Lower leg skin (tissue), 4 donors: ENCODE measurements at places on chromosomes 12 and 14. TPM values are rescaled to one million over a fixed set of nuclear protein-coding genes. Genes with fewer than 3 reads are reported as not detected.

GRCh38 chr12:112665958-112666357 lies 125.6 kb upstream of the RPH3A start:
- DNase-seq, result no peak

GRCh38 chr12:71183018-71183417 lies 25.2 kb upstream of the TSPAN8 start:
- no peak for DNase-seq

IL23A gene
- total RNA-seq, result not detected

DNA sequence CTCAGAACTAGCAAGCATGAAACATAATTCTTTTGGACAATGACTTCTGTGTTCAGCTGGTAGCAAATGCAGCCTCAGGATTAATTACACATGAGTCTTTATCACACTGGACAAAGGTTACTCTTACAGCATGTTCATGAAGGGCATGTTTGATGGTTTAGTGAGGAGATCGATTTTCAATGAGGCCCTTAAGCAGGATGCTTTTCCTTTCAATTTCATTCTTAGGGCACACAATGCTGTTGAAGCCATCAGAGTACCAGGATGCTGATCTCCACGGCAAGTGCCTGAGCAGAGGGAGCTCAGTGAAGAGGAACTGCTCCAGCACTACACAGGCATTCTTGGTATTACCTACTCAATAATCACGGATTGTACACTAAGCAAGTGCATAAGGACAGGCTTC lies 542.0 kb downstream of the SNAPC1 start:
- no peak for DNase-seq

IL22 gene
- total RNA-seq, result not detected

PLEKHH1 gene
- 19.9 TPM for total RNA-seq

GRCh38 chr12:18296909-18297280 lies 35.6 kb downstream of the PIK3C2G start:
- DNase-seq, result no peak

- DNase-seq, result peak; percentile 88
Measured at GRCh38 chr14:103846543-103847450, 578 bp downstream of the PPP1R13B start.

GRCh38 chr12:27179400-27180214 lies 64.5 kb upstream of the STK38L start:
- DNase-seq, result no peak

SERPINA12 gene
- 365 TPM for total RNA-seq

RHOJ gene
- total RNA-seq, result 0.65 TPM

- no peak for DNase-seq
Measured at GRCh38 chr12:112115259-112116045, 6.9 kb upstream of the NAA25 start.

DNA sequence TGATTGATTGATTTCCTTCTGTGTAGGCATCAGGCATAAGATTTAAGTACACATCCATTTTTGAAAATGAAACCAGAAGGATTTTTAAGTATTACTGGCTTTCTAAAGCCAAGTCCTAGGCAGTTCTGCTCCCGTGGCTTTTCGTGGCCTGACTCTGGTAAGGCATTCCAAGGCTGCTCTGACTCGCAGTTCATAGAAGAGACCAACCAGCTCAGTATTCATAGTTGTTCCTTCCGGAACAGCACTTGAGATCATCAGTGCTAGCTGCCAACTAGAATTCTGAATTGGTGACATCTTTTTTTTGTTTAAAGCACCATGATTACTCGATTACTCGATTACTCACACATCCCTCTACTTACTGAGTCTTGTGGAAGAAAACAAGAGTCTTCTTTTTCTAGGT lies 25.9 kb downstream of the SUDS3 start:
- DNase-seq, result no peak

DNA sequence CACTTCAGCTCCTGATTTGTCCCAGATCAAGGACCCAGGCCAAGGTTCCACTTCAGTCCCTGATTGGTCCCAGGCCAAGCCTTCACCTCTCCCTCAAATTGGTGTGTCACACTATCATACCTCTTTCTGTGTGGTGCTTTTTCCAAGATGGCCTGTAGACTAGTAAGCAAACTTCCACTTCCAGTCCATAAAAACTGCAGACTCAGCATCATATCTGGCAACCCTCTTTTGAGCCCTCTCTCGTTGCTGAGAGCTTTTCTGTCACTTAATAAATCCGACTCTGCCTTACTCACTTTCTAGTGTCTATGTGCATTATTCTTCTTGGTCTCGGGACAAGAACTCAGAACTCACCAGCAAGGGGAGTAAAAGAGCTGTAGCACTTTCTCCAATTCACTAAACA lies 1395.1 kb downstream of the LRFN5 start:
- DNase-seq, result no peak

P2RX7 gene
- 38.6 TPM for total RNA-seq

DNA sequence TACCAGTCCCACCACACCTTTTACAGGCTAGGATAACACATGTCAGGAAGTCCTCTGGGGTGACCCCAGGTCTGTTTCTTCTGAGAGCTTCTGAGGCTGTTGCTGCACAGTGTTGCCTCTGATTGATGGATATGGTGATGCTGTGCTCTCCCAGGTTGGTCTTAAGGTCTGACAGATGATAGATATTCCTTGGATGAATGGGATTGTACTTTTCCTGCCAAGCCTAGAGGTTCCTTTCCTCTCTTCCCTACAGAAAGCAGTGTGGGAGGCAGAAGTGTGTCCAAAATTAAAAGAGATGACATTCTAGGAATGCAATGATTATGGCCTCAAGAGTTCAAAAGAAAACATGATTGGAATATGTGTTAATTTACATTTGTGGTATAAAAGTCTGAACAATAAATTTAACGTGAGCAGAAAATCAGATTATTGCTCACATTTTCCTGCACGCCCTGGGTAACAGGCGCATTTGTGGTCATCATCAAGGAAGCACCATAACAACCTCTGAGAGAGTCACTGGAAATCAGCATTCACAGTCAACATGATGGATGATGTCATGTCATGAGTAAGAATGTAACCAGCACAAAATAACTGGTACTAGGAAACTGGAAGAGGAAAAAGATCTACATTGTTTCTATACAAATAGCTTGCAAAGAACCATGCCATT lies 73.7 kb downstream of the BBS10 start:
- DNase-seq, result no peak

NAA25 gene
- 28.8 TPM for total RNA-seq

DNA sequence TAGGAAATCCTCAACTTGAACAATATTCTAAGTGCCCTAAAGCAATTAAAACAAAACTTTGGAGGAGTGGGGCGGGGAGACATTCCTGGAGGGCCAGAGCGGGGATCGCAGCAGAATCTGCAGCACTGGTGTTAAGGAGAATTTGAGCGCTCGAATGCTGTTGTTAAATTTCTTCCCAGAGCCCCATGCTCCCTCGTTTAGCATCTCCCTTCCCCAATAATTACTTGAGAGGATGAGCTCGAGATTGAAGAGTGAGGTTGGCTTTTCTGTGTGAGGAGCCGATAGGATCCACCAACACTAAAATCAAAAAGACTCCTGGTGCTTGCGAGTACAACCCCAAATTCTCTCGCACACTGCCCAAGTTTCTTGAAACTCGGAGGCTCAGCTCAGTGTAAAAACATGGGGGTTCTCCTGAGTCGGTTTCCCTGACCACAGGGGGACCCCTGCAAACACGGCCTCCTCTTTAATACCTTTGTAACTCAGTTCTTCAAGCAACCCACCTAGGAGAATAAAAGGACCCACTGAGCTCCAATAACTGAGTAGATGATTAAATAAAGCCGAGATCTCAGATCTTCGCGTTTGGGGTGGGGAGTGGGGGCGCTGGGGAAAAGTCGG lies 10.2 kb upstream of the FOXG1 start:
- DNase-seq, result no peak

GRCh38 chr12:115313929-115314328 lies 630.0 kb upstream of the TBX3 start:
- no peak for DNase-seq

- DNase-seq, result no peak
Measured at GRCh38 chr12:70052476-70052875, 190.8 kb upstream of the CNOT2 start.

GPR135 gene
- 1.4 TPM for total RNA-seq

DNA sequence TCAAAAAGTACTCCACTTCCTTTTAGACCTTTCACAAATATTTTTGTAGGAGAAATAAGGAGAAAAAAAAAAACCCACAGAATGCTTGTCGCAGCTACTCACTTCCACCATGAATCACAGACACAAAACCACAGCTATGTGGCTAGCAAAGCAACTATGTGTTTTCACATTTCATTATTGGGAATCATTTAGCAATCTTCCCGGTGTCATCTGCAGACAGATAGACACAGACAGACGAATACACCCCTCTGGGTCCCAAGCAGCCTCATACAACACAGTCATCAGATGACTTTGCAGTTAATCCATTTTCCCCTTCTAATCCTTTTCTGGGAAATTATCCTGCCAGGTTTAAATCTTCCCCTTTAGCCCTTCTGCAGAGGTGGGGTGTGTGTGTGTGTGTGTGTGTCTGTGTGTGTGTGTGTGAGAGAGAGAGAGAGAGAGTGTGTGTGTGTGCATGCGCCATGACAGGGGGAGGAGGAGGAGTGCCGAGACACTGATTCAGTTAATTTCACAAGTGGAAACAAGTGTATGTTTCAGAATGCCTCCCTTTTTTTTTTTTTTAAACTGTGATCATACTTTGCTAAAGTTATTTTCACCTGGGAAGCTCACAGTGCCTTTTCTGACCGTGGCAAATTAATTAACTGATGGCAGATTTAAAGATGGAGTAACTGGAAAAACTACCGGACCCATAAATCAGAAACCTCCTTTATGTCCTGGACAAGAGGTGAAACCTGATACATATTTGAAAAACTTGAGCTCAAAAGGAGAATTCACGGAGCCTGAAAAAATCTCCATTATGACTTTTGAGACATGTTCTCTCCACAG lies 39.9 kb downstream of the LTBP2 start:
- DNase-seq, result no peak

DNA sequence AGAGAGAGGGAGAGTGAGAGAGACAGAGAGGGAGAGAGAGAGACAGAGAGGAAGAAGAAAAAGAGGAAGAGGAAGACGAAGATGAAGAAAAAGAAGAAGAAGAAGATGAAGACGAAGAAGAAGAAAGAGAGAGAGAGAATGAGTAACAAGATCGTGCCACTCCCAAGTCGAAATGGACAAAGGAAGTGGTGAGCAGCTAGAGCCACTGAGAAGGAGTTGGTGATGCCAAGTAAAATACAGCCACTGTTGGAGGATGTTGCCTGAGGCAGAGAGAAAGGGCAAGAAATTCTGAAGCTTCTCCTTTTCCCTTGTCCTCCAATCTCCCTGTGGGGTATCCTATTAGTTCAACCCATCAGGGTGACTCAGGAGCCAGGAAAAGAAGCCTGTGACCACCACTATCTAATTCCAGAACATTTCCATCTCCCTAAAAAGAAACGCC lies 12.5 kb upstream of the ANAPC5 start:
- no peak for DNase-seq

DNA sequence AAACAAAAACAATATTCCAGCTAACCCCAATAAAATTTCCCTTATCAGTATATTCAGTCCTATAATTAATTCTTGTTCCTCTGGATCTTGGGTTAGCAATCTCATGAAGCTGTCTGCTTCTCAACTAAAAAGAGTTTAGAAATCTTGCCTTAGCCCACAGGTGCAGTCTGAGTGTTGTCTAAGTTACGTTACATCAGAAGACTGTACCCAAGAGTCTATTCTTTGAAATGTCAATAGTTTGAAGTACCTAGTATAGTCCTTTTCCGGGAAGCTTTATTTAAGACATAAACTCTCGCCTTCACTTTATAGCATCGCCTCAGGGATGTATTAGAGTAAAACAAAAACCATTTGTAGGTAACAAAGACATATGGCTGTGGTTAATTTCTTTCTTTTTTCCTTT lies 465.1 kb downstream of the FUT8 start:
- no peak for DNase-seq

DNA sequence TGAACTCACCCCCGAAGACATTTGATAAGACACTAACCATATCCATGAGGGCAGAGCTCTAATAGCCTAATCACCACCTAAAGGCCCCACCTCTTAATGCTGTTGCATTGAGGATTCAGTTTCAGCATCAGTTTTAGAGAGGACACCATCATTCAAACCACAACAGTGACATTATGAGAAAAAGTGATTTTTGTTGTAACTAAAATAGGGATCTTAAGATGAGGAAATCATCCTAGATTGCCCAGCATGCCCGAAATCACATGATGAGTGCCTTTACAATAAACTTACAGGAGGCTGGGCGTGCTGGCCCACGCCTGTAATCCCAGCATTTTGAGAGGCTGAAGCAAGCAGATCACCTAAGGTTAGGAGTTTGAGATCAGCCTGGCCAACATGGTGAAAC lies 9.7 kb upstream of the GLT1D1 start:
- no peak for DNase-seq

DNA sequence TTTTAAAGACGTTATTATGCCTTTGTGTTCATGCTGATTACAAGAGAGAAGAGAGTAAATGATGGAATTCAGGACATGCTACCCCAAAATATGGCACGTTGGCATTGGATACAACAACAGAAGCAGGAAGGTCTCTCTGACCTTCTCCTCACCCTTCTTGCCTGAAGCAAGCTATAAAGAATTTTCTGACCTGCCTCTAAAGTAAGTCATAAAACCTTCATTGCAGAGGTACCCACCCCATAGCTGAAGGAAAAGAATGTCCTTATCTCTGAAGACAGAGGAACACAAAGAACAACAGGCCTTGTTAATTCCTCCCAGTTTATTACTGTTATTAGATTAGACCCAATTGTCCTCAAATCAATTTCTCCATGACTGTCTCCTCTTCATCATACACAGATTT lies 176.2 kb downstream of the FBXL14 start:
- DNase-seq, result no peak

- DNase-seq, result peak; percentile 72
Measured at GRCh38 chr12:109738878-109739665, 25.4 kb downstream of the FAM222A start.

- no peak for DNase-seq
Measured at GRCh38 chr14:71228711-71229110, 321.5 kb downstream of the PCNX1 start.

PTCSC3 gene
- total RNA-seq, result not detected

RNFT2 gene
- total RNA-seq, result 1.2 TPM
